ENCODE measurements at places on chromosomes 11 and 22.

- no peak for DNase-seq
Measured at GRCh38 chr11:59773083-59773440, 17.9 kb downstream of the STX3 start.

- peak; percentile 47 for DNase-seq
Measured at GRCh38 chr22:39207141-39208012, 37.4 kb downstream of the PDGFB start.

DNA sequence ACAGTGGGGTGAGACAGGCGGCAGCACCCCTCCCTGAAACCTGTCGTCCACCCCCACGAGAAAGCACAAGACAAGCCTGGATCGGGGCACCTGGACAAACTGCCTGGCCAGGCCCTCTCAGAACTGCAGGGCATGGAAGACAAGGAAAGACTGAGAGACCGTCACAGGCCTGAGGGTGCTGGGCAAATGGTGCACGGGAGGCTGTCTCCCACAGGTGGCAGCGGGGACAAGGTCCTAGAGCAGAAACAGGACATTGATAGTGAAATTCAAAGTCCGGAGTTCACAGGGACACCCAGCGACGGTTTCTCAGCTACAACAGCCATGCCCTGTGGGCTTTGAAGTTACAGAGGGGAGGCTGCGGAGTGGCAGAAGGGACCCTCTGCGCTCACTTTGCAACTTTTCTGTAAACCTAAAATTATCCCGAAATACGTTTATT lies 20.6 kb downstream of the DRD4 start:
- no peak for DNase-seq

GRCh38 chr11:116721988-116722387 lies 50.8 kb downstream of the BUD13 start:
- no peak for DNase-seq
